Esophagus muscularis mucosa (tissue), 4 donors: ENCODE measurements at places on chromosomes 12 and 14. TPM values are rescaled to one million over a fixed set of nuclear protein-coding genes. Genes with fewer than 3 reads are reported as not detected.

The CMAS gene
- 23.2 TPM for total RNA-seq

The MVK gene
- 14.1 TPM for total RNA-seq

The TUNAR gene
- 0.13 TPM for total RNA-seq

DNA sequence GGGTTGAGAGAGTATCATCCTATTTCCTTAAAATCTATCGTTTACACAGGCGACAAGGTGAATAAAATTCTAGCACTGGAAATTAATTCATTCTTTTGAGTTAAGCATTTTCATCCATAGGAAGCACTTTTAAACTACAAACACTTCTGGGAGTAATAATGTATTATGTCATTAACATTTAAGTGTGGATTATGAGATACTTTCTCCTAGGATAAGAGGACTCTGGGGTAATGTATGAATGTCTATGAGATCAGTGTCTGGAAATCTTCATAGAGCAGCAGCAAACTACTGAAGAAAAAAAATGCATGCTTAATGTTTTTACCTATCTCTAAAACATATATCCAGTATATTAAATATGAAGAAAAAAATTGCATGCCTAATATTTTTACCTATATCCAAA, 86.9 kb downstream of the EPS8 start:
- no peak for DNase-seq

DNA sequence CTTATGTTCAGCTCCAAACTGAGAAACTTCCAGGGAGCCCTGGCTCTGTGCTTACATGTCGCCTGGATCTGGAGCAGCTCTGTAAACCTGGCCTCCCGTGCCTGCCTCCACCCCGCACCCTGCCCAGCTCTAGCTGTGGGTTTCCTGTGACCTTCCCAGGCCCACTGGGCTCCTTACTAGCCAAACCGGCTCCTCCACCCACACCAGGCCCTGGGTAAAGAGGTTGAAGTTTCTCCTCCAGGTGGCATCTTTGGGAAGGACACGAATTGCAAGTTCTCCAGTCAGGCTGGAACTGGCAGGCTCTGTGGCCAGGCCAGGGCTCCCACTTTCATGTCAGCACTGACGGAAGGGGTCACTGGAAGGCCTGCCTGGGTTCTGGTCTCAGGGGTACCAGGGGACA, 60.9 kb upstream of the ZFP36L1 start:
- DNase-seq = peak; percentile 77

GRCh38 chr12:124750787-124751471, 112.7 kb downstream of the SCARB1 start:
- no peak for DNase-seq

- DNase-seq = no peak
Observed at GRCh38 chr12:9642606-9643265, 26.8 kb upstream of the CLEC2D start.
